Activated T-cell treated with anti-CD3 and anti-CD28 coated beads, Interleukin-2, amount 50 U/mL, for 4 hours (primary cell): ENCODE measurements at places on chromosomes 13 and 19.
A peak's percentile ranks its signal among the peaks of the same experiment; 100 is the strongest.

DNA sequence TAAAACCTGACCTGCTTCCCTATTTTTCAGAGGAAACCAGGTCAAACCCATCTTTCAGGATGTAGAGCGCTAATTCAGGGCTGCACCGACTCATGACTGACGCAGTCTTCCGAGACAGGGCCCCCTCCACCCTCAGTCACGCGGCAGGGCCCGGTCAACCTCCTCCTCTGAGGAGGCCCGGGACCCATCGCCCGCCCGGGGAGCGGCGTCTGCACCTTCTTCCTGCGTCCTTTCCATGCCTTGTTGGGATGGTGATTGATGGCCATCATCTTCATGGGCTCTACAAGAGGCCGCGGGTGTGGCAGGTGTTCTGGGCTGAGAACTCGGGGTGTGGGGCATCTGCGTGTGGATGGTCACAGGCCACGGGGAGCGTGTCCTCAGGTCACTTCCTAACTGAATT is 26.0 kb downstream of the GRTP1 start:
- no peak for DNase-seq

DNA sequence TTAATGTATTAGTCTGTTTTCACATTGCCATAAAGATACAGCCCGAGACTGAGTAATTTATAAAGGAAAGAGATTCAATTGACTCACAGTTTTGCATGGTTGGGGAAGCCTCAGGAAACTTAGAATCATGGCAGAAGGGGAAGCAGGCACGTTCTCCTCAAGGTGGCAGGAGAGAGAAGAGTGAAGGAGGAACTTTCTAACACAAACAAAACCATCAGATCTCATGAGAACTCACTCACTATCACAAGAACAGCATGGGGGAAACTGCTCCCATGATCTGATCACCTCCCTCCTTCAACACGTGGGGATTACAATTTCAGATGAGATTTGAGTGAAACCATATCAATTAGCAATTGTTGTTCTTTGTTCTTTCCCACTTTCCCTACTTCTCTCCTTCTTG is 689.0 kb upstream of the SLITRK1 start:
- DNase-seq: no peak

- no peak for DNase-seq
Measured at GRCh38 chr13:44231786-44232516, 141.7 kb upstream of the SERP2 start.

GRCh38 chr19:17680230-17680722 is 7.9 kb downstream of the UNC13A start:
- DNase-seq: peak; percentile 24

DNA sequence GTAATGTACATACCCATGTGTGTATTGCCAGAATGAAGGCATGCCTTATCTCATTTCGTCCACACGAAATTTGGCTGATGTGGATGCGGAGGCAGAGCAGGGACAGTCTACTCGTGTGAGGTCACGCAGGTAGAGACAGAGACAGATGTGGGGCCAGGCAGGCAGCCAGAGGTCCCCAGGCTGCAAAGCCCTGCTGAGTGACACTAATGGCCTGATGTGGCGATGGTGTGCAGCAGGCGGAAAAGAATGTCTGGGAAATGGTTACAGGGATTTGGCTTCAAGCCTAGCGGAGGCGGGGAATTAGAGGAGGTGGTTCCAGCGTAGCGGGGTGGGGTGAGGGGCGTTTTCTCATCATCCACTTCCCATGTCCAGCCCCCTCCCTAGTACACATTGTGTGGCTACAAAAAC is 4.2 kb upstream of the IZUMO2 start:
- no peak for DNase-seq

DNA sequence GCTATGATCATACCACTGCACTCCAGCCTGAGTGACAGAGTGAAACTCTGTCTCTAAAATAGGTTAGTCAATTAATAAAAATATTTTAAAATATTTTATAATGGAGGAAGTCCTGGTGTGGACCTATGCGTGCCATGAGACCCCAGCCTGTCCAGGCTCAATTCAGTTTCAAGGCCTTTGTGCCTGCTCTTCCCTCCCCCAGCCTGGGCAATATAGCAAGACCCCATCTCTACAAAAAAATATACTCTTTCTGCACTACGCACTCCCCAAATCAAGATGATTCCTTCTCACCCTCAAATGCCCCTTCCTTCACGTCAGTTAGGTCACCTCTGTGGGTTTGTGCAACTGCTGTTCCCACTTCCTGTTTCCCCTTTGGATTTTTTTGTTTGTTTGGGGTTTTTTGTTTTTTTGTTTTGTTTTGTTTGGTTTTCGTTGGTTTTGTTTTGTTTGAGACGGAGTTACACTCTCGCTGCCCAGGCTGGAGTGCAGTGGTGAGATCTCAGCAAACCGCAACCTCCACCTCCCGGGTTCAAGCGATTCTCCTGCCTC is 1.4 kb upstream of the HSH2D start:
- DNase-seq: no peak

- DNase-seq: no peak
Measured at GRCh38 chr19:45598267-45599001, 3.6 kb downstream of the GPR4 start.

DNA sequence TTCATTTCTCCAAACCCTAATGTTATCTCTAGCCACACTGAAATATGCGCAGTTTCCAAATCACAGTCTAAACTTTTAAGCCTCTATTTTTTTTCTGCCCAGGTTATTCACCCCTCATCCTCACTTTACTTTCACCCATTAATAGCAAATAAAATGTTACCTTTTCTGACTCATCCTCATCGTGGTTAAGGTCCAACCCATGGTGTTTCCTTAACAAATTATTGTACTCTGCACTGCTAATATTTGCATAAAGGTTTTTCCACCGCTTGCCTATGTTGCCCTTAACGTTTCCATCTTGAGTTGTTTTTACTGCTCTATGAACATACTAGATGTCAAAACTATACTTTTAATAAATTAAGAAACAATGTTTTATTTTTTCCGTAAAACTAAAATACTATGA is 780.9 kb upstream of the KLHL1 start:
- DNase-seq: no peak

GRCh38 chr19:1000591-1001537 is 645 bp downstream of the GRIN3B start:
- DNase-seq: no peak

DNA sequence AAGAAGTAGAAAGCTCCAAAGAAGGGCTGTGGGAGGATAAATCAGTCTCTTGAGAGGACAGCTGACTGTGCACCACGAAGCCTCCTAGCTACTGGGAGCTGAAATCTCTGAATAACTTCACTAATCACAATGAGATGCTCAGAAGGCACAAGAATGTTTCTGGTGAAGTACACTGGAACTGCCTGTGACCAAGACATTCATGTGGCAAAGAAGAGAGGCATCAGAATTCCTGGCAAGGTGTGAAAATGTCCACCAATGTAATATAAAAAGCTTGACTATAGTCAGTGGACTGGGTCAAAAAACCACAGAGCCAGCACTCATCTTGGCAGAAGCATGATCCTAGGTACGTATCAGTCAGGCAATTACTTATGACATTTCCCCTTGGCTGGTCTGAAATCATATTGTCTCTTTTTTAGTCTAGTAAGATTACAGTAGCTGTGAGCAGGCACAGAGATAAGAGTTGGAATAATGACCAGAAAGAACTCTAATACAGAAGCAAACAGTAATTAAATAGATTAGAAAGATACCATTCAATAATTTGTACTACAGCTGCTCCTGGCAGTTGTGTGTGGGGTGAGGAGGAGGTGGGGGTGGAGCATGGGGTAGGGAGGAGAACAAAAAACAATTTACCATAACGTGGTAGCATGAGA is 434.7 kb downstream of the DIAPH3 start:
- no peak for DNase-seq

DNA sequence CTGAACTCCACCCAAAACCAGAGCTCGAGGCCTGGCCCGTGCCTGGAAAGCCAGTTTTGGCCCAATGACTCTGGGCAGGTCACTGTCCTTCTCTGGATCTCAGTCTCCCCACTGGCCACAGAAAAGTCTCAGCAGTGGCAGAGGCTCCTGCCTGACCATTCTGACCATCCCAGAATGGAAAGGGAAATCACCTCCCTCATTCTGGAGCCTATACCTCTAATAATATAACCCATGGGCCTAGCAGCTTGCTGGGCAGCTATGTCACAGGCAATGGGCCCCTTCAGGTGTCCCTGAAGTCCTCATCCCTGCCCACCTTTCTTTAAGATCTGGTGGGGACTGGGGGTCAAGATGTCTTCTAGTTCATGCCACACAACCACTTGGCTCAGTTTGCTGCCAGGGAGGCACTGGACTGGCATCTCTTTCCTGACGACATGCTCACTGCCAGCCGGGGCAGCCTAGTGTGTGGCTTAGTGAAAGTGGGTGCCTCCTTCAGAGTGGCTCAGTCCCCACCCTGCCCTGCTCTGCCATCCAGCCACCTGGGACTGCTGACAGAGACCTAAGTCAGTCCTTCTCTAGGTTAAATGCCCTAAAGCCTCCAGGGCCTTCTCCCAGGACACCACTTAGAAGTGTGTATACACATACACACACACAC is 62.6 kb downstream of the AP1M1 start:
- no peak for DNase-seq

DNA sequence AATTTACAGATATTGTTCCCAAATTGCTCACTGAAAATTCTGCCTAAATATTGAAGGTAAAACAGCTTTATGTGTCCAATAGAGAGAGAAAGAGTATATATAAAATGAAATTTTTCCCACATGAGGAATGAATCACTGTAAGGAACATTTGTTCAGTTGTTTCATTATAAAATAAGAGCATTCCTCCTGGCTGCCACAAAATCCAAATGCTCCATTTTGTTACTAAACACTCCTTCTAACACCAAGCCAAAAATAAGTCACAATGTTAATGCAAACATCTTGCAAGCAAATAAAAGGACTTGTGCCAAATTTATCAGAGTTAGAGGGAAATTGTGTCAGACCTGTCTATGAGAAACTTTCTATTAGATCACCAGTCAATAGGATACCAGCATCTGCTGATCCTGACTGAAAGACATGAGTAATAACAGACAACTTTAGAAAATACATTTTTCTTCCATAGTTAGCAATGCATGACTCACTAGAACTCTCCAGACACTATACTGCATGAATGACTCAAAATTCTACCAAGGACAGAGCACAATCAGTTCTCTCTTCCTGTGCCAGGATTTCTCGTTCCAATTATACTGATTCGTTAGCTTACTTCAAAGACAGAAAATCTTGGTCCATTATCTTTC is 83.5 kb upstream of the FNDC3A start:
- DNase-seq: no peak

DNA sequence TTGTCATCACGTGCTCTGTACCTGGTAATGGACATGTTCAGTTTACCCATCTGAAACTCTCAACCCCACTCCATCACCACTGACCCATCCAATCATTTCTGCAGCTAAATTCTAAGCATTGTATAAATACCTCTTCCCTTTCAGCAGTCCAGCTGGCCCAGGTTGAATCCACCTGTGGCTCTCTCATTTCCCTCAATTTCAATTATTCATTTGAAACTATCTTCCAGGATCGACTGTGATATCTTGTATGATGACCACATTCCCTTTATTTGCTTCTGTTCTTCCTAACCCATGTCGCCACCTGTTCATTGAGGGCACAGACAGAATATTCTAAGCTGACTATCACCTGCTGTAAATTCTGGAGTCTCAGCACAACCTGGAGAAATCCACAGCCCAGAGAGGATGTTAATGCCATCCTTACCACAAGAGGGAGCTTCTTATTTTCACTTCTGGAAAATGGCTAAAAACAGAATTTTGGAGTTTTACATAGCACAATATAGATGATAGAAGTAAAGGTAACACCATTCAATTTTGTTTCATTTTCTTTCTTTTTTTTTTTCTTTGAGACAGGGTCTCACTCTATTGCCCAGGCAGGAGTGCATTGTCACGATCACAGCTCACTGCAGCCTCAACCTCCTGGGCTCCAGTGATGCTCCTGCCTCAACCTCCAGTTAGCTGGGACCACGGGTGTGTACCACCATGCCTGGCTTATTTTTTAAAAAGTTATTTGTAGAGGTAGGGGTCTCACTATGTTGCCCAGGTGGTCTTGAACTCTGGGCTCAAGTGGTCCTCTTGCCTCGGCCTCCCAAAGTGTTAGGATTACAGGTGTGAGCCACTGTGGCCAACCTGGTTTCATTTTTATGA is 38.6 kb downstream of the ZNF823 start:
- DNase-seq: no peak

DNA sequence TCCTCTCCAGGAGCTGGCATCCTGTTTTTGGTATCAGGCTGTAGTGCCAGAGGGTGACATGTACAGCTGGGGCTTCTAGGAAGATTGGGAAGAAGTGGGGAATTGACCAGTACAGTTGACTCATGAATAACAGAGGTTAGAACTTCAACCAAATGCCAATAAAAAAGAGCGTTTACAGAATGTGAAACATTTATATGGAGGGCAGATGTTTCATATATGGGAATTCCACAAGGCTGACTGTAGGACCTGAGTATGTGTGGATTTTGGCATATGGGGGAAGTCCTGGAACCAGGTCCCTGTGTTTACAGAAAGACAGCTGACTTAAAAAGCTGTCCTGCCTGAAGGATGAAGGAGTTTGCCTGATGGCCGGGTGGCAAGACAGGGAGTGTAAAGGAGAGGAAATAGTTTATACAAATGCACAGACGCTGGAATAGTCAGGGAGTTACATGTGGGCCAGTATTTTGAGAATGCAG is 5.2 kb downstream of the CHAMP1 start:
- no peak for DNase-seq

GRCh38 chr19:49570997-49571676 is 9.2 kb downstream of the NOSIP start:
- DNase-seq: no peak

- no peak for DNase-seq
Measured at GRCh38 chr19:41030651-41031050, 39.6 kb downstream of the CYP2B6 start.

DNA sequence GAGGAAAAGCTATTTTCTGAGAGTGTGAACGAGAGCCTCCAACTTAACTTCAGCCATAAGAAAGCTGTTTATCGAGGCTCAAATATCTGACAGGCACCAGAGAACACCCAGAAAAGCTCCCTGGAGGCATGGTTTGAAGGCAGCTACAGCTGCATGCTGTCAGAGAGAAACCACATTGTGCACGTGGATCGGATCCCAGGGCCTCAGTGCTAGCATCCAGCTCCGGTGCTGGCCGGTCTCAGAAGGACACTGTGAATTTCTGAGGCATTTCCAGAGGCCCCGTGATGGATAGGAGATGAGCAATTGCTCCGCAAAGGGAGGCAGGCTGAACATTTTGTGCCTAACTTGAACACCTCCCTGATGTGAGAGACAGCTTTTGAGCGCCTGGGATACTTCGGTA is 315.7 kb downstream of the FGF9 start:
- DNase-seq: no peak

DNA sequence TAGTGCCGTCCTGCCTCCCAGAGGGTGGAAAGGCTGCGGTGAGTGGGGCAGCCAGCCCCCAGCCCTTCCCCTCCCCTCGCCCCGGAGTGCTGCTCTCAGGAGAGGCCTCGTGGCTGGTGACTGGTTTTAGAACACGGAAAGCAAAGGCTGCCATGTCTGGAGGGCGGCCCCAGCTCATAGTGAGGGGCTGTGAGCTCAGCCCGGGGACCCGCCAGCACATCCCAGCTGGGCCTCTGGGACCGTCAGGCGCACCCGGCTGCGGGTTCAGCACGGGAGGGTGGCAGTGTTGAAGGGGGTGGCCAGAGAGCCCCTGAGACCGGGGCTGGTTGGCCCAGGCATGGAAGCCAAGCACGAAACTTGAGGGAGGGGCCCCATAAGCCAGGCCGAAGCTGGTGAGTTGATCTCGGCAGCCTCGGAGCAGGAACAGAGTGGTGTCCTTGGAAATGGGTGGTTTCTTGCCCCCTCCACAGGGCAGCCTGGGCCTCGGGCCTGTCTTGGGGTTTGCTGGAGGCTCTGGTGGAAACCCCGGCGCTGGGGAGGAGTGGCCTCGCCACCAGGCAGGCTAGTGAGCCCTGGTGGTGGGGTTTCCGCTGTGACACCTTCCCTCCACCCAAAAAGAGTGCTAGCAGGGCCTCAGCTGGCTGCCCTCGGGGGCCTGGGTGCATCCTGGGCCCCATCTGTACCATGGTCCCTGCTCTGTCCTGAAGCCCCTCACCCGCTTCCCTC is 157.7 kb downstream of the KDM4B start:
- no peak for DNase-seq
